Activated naive CD8-positive, alpha-beta T cell treated with anti-CD3 and anti-CD28 coated beads for 36 hours (primary cell): ENCODE measurements at places on chromosomes 11 and 22.

- no peak for DNase-seq
These were observed 831.6 kb downstream of the KCNA4 start for GRCh38 chr11:29184939-29185890.

DNA sequence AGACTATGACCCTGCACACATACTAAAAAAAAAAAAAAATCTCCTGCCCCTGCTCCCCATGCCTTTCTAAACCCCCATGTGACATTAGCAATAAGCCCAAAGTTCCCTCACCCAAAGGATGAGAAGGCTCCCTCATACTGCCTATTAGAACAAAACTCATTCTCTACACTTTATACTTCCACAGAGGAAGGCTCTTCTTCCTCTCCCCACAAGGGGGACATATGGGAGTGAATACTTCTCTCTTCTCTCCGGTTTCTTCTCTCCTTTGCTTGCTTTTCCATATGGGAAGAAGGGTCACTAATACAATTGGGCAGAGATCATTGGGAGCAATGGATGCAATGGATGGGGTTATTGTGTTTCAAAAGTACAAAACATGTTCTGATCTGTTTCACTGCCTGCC lies 3.3 kb downstream of the OR52L1 start:
- DNase-seq: no peak

- no peak for DNase-seq
These were observed 7.4 kb downstream of the PYGM start for GRCh38 chr11:64752175-64752970.

DNA sequence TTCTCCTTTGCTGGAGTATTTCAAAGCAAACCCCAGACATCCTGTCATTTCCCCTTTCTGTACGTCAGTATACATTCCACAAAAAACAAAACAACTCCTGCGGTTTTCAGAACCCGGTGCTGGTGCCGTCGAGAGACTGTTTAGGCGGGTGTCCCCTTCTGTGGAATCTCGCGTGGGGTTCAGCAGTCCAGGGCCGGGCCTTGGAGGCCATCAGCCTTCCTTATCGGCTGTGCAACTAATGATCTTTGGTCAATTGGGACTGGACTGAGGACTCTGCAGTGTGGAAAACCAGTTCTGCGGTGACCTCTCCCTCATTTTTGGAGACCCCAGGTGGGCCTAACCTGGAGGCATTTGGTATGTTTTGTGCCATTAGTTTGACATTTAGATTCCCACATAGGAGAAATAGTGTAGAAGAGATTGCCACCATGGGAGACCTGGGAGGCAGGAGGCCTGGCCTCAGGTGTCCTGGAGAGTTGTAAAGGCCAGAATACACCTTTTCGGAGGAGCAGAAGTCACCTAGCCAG lies 84.4 kb downstream of the TBC1D22A start:
- DNase-seq: no peak

GRCh38 chr22:47009304-47010101 lies 247.1 kb downstream of the TBC1D22A start:
- DNase-seq: no peak

GRCh38 chr11:1952806-1953482 lies 5.8 kb downstream of the MRPL23 start:
- DNase-seq: no peak

DNA sequence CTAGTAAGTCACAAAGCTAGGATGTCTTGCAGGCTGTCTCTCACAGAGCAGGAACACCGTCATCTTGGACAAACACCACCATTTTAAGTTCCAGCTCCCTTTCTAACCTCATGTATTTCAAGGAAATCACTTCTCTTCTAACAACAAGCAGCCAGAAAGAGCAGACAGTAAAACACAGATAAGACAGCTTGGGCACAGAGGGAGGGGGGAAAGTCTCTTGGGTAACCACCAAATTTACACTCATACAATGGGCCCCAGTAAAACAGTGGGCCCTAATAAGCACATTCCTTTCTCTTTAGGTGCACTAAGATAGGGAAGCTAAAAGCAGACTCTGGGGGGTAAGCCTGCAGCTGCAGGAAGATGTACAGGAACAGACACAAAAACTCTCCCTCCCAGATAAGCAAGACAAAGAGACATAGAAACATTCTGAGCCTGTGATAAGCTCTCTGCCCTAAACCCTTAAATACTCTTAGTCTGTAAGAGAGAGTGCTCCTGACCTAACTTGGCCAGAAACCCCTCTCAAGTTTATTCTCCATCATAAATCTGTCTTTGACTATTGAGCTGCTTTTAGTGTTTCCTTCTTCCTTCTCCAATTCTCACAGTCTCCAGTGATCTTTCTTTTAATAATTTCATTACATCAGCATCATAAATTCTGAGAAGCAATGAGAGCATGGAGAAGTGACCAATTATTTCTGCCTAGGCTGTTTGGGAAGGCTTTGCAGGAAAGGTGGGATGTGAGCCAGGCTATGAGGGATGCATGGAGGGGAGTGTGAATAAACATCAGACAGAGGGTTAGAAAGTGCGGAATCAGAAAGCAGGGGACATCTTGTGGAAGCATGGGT lies 7.4 kb downstream of the OR10D3 start:
- DNase-seq: no peak

DNA sequence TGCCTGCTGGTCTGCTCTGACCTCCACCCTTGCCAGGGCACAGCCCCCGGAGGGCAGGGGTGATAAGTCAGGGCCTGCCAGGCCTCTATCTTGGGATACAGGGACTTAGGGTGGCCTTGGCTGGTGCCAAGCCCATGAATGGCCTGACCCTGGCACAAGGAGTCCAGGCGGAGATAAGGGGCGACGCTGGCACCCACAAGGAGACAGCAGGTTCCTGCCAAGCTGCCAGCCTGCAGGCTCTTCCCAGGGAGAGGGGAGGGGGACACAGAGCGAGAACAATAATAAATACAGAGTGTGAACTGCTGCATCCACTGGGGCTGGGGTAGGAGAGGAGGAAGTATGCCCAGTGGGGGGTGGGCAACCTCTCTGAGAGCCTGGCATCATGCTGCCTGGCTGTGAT lies 978 bp downstream of the CSDC2 start:
- DNase-seq: no peak

GRCh38 chr11:126930091-126930841 lies 70.3 kb downstream of the KIRREL3 start:
- no peak for DNase-seq

- DNase-seq: no peak
These were observed 15.8 kb downstream of the TOLLIP start for GRCh38 chr11:1293619-1294015.

GRCh38 chr22:28394513-28395110 lies 285.0 kb downstream of the TTC28 start:
- DNase-seq: no peak
